Activated T-helper 1 cell treated with anti-CD3 and anti-CD28 coated beads, Interleukin-2, amount 50 U/mL, for 16 hours (primary cell): ENCODE measurements at places on chromosomes 1 and 21.

GRCh38 chr1:151166505-151166956 is 587 bp downstream of the SCNM1 start:
- no peak for DNase-seq

DNA sequence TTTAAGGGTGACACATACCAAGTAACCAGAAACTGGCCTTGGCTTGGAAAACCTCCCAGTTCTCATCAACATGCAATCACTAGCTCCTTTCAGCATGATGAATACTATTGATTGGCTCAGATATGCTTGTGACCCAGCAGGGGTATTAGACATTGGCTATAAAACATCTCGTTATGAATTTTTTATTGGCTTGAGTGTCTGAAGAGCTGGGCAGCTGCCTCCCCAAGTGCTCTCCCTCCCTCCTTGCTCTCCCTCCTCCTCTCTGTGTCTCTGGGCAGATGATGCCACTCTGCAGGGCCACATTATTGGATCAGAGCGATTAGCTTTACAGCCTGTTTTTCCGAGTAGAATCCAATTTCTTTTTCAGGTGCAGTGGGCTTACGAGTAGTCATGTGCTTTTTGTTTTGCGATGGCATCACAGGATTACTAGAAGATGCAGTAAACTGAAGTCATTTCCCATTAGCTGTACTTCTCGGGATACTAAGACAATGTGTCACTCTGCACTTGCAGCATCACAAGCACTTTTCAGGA is 79.3 kb upstream of the ATF3 start:
- DNase-seq = no peak

DNA sequence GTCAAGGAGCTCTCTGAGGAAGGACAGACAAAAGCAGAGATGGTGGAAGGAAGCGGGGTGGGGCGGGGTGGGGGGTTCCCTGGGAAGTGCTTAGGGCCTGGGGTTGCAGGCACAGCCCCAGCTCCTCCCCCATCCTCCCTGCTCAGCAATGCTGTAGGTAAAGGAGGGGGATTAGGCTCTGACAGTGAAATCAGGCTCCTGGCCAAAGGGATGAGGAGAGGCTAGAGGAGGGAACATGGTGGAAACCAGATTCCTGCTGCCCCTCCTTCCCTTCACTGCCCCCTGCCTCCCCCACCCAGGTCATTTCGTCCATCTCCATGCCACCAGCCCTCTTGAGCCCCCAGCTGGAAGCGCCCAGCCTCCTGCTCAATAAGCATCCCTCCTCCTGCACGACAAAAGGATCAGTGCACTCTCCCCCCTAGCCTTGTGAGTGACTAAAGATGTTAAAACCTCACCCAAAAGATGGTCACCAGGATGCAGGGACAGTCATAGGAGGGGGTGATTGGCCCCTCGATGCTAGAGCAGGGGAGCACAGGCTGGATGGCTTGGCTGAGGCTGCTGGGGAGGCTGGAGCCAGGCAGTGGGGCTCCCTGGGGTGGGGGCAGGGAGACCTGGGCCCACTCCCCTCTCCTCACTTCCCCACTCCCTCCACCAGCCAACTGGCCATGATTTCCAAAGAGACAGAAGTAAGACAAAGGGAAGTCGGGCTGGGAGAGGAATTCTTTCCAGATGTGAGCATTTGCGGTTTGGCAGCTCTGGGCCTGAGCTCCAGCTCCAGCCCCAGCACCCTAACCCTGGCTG is 2.2 kb upstream of the CRABP2 start:
- DNase-seq = no peak

DNA sequence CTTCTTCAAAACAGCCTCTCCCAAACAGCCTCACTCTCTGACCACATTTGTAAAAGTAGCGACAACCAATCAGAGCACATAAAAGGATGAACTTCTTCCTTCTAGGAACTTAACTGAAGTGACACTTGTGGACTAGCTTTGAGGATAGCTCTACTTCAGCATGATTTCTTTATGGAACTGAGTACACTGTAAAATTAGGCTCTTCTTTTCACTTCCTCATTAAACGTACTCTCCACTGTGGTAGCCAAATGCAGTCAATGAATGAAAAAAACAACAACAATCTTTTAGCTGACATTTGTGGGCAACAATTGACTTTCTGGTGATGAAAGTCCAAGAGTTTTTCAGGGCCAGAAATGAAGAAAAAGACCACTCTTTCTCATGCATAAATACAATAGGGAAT is 9.6 kb downstream of the LRRC53 start:
- DNase-seq = no peak

DNA sequence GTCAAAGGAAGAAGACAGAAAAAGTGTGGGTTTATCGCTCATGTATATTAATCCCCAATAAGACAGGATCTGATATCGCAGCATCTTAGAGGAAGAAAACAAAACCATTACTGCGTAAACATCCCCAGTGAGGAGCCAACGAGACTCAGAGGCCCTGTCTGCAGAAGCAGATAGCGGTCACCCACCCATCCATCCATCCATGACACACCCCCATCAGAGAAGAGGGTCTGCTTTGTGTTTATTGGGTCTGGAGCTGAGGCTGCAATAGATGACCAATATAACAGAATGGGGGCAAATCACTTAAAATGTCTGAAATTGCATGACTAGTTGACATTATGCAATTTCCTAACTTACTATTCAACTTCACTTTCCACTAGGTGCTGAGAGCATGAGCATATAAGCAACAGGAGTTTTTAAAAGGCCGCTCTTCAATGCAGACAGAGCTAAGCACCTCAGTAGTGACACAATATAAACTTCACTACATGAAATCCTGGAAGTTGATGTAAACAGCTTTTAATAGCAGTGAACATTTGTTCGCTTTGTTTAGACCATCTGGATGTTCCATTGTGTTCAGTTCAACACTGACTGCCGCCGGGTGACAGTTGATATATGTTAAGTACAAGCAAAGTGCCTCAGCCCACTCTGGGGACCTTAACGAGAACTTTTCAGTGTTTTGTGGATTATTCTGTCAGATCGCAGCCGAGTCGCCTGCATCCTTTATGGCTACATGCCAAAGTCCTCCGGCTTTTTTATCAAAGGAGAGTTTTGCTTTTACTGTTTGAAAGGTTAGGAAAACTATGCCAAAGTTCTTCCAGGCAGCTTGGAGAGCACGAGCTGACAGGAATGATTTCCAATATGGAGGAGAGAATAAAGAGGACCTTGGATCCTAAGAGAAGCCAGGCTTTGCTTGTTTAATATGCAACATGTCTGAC is 167.5 kb downstream of the ZNF281 start:
- DNase-seq = no peak
